ENCODE measurements at places on chromosomes 5 and 9.

GRCh38 chr5:112862085-112862484, 998 bp downstream of the SRP19 start:
- no peaks in the 10 kb centered on the region for H3K27me3 ChIP-seq
- no peak for DNase-seq
- peak overlapping the region; percentile 19 for H3K4me3 ChIP-seq

DNA sequence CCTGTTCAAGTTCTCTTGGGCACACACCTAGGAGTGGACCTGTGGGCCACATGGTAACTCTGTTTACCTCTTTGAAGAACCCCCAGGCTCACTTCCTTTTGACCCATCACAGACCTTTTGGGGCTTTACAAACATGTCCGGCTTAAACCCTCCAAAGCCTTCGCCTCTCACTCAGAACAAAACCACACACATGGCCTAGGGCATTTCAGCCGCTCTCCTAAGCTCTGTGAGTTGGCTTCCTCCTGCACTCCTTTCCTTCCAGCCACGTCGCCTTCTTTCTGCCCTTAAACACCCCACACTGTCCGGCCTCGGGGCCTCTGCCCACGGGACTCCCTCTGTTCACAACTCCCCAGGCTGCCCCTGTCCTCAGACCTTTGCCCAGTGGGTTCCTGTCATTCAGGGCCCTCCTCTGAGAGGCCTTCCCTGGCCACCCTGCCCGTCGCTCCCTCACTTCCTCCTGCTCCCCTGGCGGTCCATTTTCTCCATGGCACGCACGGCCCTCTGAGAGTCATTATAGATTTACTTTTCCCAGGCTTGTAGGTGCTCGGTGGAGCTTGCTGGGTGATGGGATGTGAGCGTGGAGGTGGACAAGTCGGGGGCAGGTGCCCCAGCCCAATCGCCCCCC, 1.9 kb downstream of the DOK3 start:
- no peak overlapping the region for H3K27ac ChIP-seq
- no peak overlapping the region for H3K4me3 ChIP-seq
- no peak for DNase-seq
- H3K4me1 ChIP-seq, result peaks cover 4% of the 10 kb centered on the region
- no peaks in the 10 kb centered on the region for H3K27me3 ChIP-seq
- peaks cover 29% of the 10 kb centered on the region for H3K36me3 ChIP-seq

GRCh38 chr5:135557076-135557838, 21.5 kb upstream of the NEUROG1 start:
- DNase-seq, result no peak
- H3K36me3 ChIP-seq, result no peaks in the 10 kb centered on the region
- H3K27me3 ChIP-seq, result no peaks in the 10 kb centered on the region
- H3K4me1 ChIP-seq, result no peaks in the 10 kb centered on the region

GRCh38 chr5:30849931-30850710, 343.4 kb upstream of the CDH6 start:
- peaks cover 3% of the 10 kb centered on the region for H3K4me1 ChIP-seq
- H3K27me3 ChIP-seq, result no peaks in the 10 kb centered on the region
- DNase-seq, result no peak
- H3K36me3 ChIP-seq, result no peaks in the 10 kb centered on the region
- no peak overlapping the region for H3K27ac ChIP-seq

DNA sequence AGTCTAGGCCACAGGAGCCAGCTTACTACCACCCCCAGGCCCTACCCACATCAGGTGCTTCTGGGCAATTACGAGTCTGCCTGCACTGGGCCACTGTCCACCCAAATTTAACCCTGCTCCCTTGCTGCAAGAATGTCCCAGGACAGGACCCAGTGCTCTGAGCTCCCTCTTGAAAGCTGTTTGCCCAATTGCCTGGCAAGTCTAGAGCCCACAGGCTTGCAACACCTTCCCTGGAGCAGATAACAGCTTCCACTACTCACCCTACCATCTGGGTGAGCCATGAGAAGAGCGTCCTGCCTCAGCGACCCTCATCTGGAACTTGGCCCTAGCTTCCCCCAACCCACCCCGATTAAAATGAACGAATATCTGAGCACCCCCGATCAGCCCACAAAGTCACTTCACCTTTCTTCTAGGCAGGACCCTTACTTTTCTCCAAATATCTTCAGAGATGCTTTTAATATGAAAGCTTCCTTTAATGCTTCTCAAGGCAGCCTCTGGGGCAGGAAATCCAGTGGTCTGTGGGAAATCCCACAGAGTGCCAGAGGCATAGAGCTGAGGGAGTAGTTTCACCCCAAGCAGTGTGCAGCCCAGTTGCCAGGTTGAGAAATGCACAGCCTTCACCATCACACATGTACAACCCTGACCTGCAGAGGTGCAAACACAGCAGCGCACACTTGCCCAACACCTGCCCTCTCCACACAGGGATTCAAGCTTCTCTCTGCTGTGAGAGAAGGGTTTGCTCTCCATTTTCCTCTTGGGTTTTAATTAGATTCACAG, 10.6 kb downstream of the ACSL6 start:
- H3K4me1 ChIP-seq, result peaks cover 13% of the 10 kb centered on the region
- no peaks in the 10 kb centered on the region for H3K27me3 ChIP-seq
- no peak overlapping the region for H3K27ac ChIP-seq
- DNase-seq, result no peak
- H3K4me3 ChIP-seq, result no peak overlapping the region

DNA sequence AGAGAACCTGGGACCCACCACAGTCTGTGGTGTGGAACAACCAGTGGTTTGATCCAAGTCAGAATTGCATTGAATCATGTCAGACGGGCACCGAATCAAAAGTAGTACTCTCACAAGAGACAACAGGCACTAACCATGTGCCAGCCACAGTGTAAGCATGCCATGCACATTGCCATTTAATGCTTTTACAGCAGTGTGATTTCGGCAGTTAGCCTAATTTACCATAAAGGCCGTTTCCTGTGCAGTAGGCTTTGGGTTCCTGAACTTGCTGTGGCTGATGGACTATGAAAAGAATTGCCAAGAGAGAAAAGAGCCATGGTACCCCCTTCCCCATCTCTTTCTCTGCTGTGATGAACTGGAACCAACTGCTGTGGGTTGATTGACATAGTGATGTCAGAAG, 540.6 kb downstream of the EBF1 start:
- no peak for DNase-seq
- H3K27me3 ChIP-seq, result no peaks in the 10 kb centered on the region
- peaks cover 2% of the 10 kb centered on the region for H3K4me1 ChIP-seq

DNA sequence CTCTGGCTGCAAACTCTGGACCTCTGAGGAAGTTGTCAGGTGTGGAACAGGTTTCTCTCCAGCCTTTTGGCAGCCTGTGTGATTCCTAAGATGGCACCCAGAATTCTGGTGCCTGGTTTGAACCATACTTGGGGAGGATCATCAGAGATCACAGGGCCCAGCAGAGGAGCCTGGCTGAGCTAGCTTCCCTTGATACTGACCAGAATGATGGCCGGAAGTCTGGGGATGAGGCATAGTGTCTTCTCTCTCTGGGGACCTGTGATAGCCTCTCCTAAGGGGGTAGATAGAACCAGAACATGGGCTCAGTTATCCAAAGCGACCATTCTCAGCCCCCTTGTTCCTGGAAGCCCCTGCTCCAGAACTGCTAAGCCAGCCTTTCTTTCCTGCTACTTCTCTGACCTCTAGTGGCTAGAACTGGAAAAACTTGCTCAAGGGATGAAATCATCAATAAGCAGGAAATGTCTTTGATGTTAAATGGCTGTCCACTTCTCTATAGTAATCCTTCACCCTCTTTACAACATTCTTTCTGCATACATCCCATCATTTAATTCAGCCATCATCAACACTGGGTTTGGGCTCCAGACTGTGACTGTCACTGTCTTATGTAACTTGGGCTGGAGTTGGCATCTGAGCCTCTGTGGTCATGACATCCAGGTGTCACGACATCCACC, 55.1 kb downstream of the C9orf152 start:
- H3K4me3 ChIP-seq, result no peak overlapping the region
- H3K36me3 ChIP-seq, result peaks cover 60% of the 10 kb centered on the region
- H3K27ac ChIP-seq, result no peak overlapping the region
- H3K27me3 ChIP-seq, result no peaks in the 10 kb centered on the region

Data from neuronal stem cell (in vitro differentiated cells).